MCF 10A (cell line): ENCODE measurements at places on chromosomes 4 and X. TPM values are rescaled to one million over a fixed set of nuclear protein-coding genes. Genes with fewer than 3 reads are reported as not detected.

Gene FRG2
- not detected in 2 replicates for total RNA-seq

Gene MAP7D2
- total RNA-seq = 0.19 TPM in 1 of 2 replicates, not detected in the other

Gene STS
- total RNA-seq = 2.4 and 2.8 TPM in 2 replicates

Gene LRIT3
- total RNA-seq = 0.22 and 0.35 TPM in 2 replicates

DNA sequence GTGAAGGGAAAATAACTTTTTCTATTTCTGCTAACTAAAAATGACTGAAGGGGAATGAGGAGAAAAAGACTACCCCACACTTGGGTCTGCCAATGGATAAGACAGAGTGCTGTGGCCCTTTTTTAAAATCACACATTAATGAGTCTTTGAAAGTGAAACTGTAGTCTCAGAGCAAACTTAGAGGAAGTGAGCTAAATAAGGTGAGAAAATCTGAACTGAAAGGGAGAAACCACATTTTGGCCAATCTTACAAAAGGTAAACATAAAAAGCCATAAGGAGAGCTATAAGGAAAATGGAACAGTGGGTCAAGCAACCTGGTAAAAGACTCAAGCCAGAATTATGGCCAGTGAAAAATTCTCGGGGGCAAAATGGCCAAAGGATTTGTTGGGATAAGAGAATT is 755.1 kb upstream of the IGFBP7 start:
- H3K27ac ChIP-seq = peak overlapping the region; percentile 72
- DNase-seq = no peak
- H3K4me1 ChIP-seq = peaks cover 10% of the 10 kb centered on the region
- H3K36me3 ChIP-seq = no peaks in the 10 kb centered on the region
- no peaks in the 10 kb centered on the region for H3K27me3 ChIP-seq

- no peak overlapping the region for H3K27ac ChIP-seq
- no peaks in the 10 kb centered on the region for H3K4me1 ChIP-seq
- no peak for DNase-seq
- H3K36me3 ChIP-seq = peaks cover 4% of the 10 kb centered on the region
- peaks cover 49% of the 10 kb centered on the region for H3K27me3 ChIP-seq
Measured at GRCh38 chrX:24100713-24101112, 46.0 kb downstream of the EIF2S3 start.

DNA sequence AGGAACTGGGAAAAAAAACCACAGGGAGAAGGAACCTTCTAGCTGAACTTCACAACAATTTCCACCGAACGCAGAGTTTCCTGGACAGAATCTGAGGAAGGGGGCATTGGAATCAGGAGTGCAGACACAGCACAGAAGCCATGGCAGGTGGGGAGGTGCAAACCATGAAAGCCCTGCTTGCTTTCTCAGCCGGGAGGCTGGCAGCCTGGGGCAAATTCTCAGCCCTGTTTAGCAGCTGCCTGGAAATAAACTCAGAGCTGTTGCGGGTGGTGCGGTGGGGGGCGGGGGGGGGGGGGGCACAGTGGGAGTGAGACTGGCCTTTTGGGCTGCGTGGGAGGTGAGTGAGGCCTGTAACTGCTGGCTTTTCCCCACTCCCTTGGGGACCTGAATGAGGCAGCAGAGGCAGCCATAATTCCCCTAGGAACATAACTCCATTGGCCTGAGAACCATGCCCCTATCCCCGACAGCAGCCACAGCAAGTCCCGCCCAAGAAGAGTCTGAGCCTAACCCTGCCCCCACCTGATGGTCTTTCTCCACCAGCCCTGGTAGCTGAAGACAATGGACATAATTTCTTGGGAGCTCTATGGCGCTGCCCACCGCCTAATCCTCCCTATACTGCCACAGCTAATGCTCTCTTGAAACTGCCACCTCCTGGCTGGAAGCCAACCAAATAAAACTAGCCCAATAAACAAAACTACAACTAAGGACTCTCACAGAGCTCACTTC is 176.3 kb downstream of the FAM13A start:
- no peak overlapping the region for H3K27ac ChIP-seq
- no peak for DNase-seq
- no peak overlapping the region for H3K4me3 ChIP-seq
- no peaks in the 10 kb centered on the region for H3K36me3 ChIP-seq
- no peaks in the 10 kb centered on the region for H3K4me1 ChIP-seq
- no peaks in the 10 kb centered on the region for H3K27me3 ChIP-seq

- H3K4me1 ChIP-seq = peaks cover 6% of the 10 kb centered on the region
- H3K27ac ChIP-seq = no peak overlapping the region
- no peak overlapping the region for H3K4me3 ChIP-seq
- H3K36me3 ChIP-seq = peaks cover 32% of the 10 kb centered on the region
- no peaks in the 10 kb centered on the region for H3K27me3 ChIP-seq
Measured at GRCh38 chr4:106301393-106302061, 14.5 kb downstream of the TBCK start.

GRCh38 chrX:10350981-10351380 is 194.2 kb downstream of the CLCN4 start:
- H3K36me3 ChIP-seq = no peaks in the 10 kb centered on the region
- peak; percentile 29 for DNase-seq
- peak overlapping the region; percentile 16 for H3K27ac ChIP-seq
- H3K4me3 ChIP-seq = no peak overlapping the region

DNA sequence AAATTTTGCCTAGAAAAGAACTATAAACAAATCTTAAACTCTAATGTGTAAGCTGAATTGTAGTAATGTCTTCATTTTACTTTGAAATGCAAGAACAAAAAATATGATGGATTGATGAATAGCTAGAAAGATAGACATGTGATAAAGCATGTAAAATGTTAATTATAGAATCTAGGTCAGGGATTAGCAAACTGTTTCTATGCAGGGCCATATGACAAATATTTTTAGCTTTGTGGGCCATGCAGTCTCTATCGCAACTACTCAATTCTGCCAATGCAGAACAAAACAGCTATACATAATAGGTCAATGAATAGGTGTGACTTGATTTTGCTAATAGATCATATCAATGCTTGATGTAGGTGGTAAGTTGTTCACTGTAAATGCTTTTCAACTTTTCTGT is 75.3 kb downstream of the TBCK start:
- H3K4me3 ChIP-seq = no peak overlapping the region
- H3K4me1 ChIP-seq = no peaks in the 10 kb centered on the region
- peaks cover 23% of the 10 kb centered on the region for H3K36me3 ChIP-seq
- no peak overlapping the region for H3K27ac ChIP-seq
- no peaks in the 10 kb centered on the region for H3K27me3 ChIP-seq
- DNase-seq = no peak

- H3K4me3 ChIP-seq = no peak overlapping the region
- peak overlapping the region; percentile 89 for H3K27ac ChIP-seq
- no peak for DNase-seq
- peaks cover 29% of the 10 kb centered on the region for H3K4me1 ChIP-seq
- H3K27me3 ChIP-seq = no peaks in the 10 kb centered on the region
Measured at GRCh38 chr4:185779517-185779916, 32.5 kb downstream of the SORBS2 start.

- H3K27ac ChIP-seq = no peak overlapping the region
- H3K4me1 ChIP-seq = no peaks in the 10 kb centered on the region
- no peak overlapping the region for H3K4me3 ChIP-seq
- no peaks in the 10 kb centered on the region for H3K36me3 ChIP-seq
Measured at GRCh38 chr4:111631215-111631999, 513.8 kb upstream of the FAM241A start.

DNA sequence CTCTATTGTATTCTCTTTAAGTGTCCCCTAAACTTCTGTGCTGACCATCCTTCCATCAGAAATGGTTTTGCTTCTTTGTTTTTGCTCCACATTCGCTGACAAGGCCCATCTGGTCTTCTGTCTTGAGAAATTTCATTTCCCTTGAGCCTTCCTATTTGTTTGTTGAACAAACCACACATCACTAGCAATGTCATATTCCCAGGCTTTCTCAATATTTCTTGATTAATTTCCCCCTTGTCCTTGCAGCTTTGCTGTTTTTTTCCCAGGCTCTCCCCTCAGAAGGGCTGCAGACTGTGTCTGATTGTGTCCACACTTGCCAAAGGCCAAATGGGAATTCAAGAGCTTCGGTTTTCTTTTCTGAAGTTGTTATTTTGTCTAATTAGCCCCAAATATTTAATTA is 158.9 kb downstream of the MID1IP1 start:
- DNase-seq = peak; percentile 1
- no peak overlapping the region for H3K27ac ChIP-seq
- H3K4me3 ChIP-seq = no peak overlapping the region
- H3K27me3 ChIP-seq = no peaks in the 10 kb centered on the region
- no peaks in the 10 kb centered on the region for H3K4me1 ChIP-seq

- H3K27ac ChIP-seq = no peak overlapping the region
- H3K4me3 ChIP-seq = peak overlapping the region; percentile 44
- H3K36me3 ChIP-seq = peaks cover 10% of the 10 kb centered on the region
Measured at GRCh38 chrX:150476164-150476699, 92.2 kb upstream of the MTM1 start.

DNA sequence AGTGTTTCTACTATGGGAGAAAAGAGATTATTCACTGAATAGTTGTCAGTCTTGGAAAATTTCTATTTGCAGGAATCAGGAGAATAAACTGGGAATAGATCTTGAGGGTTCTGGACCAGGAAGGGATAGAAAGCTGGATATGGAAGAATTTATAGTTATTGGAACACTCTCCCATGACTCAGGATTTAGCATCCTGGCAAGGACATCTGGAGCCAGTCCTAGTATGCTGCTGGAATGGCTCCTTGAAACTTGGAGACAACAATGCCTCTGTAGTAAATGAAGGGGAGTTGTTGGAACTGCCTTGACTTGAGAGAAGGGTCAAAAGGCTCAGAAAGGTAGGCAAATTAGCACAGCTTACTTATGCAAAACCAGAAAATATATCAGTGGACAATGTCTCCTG is 23.5 kb upstream of the THOC2 start:
- H3K36me3 ChIP-seq = no peaks in the 10 kb centered on the region
- DNase-seq = no peak
- no peak overlapping the region for H3K4me3 ChIP-seq
- H3K27ac ChIP-seq = peak overlapping the region; percentile 43

DNA sequence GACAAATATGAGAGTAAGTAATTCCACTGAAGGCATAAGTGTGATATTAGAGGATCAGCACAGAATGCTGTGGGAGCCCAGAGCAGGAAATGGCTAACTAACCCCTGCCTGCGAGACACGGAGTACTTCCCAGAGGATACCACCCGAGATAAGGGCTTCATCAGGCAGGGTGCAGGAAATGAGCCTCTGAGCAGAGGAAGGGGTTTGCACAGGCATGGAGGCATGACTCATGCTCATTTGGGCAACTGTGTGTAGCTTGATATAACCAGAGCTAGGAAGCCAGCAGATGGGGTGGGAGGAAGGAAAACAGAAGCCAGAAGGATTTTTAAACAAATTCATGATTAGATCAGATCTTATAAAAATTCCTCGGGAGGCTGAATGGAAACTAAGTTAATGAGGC is 70.0 kb upstream of the TSPAN5 start:
- peak; percentile 65 for DNase-seq
- H3K4me3 ChIP-seq = no peak overlapping the region
- peak overlapping the region; percentile 28 for H3K27ac ChIP-seq
- no peaks in the 10 kb centered on the region for H3K4me1 ChIP-seq
- H3K36me3 ChIP-seq = peaks cover 6% of the 10 kb centered on the region
- no peaks in the 10 kb centered on the region for H3K27me3 ChIP-seq

GRCh38 chr4:173288296-173288695 is 45.9 kb downstream of the HMGB2 start:
- H3K4me3 ChIP-seq = no peak overlapping the region
- H3K36me3 ChIP-seq = no peaks in the 10 kb centered on the region
- no peaks in the 10 kb centered on the region for H3K27me3 ChIP-seq

DNA sequence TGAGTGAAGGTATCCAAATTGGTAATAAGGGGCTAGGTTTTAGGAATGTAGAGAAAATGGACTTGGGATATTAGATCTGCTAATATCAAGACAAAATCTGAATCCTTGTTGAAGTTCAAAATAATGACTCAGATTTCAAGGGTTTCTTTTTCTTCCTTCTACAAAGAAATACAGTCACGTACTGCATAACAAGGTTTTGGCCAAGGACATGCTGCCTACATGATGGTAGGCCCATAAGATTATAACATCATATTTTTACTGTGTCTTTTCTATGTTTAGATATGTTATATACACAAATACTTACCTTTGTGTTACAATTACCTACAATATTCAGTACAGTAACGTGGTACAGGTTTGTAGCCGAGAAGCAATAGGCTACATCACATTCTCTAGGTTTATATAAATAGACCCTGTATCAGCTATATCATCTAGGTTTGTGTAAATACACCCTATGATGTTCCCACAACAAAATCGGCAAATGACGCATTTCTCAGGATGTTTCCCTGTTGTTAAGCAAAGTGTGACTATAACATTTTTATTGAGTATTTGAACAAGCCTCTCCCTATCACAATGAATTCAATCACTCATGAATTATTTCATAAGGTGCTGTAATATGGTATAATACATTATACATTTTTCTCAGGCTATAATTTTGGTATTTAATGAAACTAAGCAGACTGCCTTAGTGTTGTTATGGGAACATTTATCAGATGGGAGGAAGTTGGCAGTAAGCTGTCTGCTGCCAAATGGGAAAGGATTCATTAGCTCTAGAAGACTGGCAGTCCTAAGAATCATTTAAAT is 186.3 kb downstream of the PPP3CA start:
- peak; percentile 34 for DNase-seq
- no peaks in the 10 kb centered on the region for H3K27me3 ChIP-seq
- no peak overlapping the region for H3K4me3 ChIP-seq

GRCh38 chr4:159240687-159241086 is 137.8 kb downstream of the RAPGEF2 start:
- H3K27ac ChIP-seq = no peak overlapping the region
- H3K4me1 ChIP-seq = peaks cover 9% of the 10 kb centered on the region
- peak; percentile 43 for DNase-seq
- no peak overlapping the region for H3K4me3 ChIP-seq
- H3K36me3 ChIP-seq = peaks cover 7% of the 10 kb centered on the region
- H3K27me3 ChIP-seq = no peaks in the 10 kb centered on the region

GRCh38 chr4:150862829-150863228 is 152.3 kb downstream of the LRBA start:
- H3K27me3 ChIP-seq = no peaks in the 10 kb centered on the region
- no peak overlapping the region for H3K4me3 ChIP-seq
- no peak for DNase-seq
- peaks cover 16% of the 10 kb centered on the region for H3K36me3 ChIP-seq
